ENCODE measurements at places on chromosomes 5 and 9.

- DNase-seq = no peak
Measured at GRCh38 chr9:131082774-131083512, 13.4 kb upstream of the AIF1L start.

DNA sequence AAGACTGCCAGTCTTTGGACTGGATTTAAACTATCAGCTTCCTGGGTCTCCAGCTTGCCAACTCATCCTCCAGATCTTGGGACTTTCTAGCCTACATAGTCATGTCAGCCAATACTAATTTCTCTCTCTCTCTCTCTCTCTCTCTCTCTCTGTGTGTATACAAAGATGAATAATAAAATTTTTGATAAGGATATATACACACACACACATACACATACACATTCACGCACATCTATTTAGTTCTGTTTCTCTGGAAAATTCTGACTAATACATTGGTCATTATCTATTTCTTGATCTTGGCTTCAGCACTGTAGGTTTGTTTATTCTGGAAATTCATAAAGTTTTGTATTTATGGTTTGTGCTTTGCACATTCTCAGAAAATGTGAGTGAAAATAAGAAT, 1606.2 kb upstream of the NUDT12 start:
- DNase-seq = no peak

DNA sequence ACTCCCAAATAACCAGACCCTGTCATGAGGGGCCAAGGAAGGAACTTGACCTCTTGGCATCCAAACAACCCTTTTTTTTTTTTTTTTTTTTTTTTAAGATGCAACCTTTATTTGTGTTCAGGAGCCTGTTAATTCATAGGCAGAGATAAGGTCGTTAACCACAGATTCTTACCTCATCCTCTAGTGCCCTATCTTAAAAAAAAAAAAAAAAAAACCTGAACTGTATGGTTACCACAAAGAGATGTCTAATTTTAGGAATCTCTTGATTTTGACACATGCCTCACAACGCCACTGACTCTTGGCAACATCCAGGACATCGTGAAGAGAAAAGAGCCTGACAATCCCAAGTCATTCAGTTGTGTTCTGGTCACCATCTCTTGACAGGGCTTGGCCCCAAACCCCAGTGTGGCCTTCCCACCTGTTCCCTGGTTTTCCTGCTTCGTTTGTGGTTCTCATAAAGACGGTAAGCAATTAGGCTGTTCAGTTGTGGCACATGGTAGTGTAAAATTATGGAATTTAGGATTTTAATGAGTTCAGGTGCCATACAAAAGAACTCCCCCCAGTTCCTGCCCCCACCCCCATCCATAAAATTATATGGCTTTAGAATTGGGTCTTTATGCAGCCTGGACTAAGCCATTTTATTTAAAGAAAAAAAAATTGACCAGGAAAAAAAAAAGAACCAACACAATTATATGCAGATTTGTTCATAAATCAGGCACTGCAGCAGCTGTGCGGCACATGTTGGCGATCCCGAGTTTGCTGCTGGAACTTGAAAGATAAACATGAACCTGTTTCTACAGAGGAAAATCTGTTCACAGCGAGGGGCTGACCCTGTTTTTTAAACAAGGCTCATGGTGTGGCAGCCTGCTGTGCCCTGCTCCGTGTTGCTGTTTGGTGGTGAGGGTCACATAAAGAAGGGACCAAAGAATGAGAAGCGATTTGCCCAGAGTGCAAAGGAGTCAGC, 267.8 kb upstream of the CLINT1 start:
- no peak for DNase-seq

DNA sequence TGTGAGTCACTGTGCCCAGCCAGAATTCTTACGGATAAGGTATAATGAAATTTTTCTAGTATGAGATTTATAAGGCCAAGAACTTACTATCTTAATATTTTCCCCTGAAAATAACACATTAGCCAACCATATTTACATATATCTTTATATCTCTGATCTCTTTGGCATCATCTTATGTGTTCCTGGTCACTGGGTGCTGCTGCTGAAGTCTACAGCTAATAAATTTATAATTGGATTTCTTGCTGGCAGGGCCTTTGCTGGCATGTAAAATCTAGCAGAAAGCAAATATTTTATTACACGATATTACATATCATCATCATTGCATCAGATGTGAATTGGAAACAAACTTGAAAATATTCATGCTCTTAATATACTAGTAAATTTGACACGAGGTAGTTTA, 590.7 kb downstream of the ANXA1 start:
- DNase-seq = no peak

DNA sequence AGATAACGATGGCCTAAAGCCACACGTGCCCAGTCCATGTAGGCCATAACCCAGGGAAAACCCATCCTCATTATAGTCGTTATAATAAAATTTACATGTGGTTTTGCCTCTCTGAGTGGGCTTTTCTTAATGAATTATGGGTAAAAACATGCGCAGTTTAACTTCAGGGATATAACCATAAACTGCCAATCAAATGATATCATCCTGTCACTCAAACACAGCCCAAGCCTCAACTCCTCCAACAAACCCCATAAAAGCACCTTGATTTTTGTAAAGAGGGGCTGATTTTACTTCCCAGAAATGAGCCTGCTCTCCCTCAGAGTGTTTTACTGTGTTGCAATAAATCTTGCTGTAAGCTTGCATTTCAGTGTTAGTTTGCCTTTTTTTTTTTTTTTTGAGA, 15.8 kb upstream of the SETX start:
- no peak for DNase-seq

GRCh38 chr5:158406884-158407823, 548.2 kb upstream of the CLINT1 start:
- DNase-seq = no peak

GRCh38 chr5:3161672-3162071, 410.2 kb upstream of the IRX2 start:
- DNase-seq = no peak

Data from HAP-1 (cell line).